ENCODE measurements at places on chromosomes 7 and 10.

DNA sequence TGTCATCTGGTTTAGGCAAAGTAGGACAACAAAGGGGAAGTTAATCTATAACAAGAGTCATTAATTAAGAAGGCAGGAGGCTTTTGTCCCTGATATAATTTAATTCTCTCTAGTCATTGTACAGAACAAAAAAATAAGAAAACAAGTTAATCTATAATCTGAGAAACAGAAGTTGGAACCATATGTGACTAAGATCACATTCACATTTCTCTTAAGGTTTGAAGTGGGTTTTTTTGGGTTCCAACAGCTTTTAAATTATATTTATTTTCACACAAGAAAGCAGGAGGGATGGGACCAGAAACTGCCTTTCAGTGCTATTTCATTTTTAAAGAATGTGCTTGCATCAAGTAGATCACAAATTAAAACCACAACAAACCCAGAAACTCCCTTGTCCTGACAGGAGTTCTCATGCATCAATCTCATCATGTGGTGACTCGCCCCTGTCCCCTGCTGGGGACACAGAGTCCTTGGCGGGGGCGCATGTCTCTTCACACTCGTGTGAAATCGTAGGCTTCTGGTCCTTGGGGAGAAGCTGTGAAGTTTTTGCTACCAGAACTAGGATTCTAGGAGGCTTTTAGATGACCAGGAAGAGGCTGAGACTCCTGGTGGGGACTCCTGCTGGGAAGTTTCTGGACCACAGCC lies 10.1 kb upstream of the OPN4 start:
- no peak for DNase-seq

DNA sequence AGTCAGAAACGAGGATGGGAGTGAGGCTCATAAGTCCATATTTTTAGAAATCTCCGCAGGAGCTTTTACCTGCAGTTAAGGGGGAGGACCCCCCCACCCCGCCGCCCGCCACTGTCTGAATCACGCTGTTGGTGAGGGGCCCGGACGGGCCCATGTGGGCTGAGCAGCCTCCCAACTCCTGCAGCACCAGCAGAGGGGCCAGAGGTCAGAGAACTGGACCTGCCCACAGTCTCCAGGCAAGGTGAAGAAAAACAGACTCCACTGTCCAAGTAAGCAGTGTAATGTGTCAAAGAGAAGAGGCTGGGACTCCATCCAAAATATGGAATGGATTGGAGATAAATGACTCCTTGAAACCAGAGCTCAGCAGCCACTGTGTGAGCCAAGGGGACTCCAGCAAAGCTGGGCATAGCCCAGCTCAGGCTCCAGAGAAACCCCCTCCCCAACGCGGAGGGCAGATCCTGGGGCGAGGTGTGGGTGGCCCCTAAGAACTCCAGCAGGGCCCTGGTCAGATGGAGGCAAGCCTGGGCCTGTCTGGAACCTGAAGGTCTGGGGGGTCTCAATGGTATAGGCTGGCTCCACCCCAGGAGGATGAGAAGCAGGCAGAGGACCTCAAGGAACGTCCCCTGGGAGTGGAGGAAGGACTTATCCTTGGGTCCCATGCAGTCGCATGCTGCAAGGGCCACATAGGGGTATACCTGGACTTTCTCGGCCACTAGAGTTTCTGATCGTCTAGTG lies 128.5 kb upstream of the TNS3 start:
- DNase-seq = no peak

- DNase-seq = no peak
Measured at GRCh38 chr10:63723741-63724140, 202.5 kb downstream of the REEP3 start.

- DNase-seq = no peak
Measured at GRCh38 chr7:88700725-88701124, 58.8 kb upstream of the ZNF804B start.

DNA sequence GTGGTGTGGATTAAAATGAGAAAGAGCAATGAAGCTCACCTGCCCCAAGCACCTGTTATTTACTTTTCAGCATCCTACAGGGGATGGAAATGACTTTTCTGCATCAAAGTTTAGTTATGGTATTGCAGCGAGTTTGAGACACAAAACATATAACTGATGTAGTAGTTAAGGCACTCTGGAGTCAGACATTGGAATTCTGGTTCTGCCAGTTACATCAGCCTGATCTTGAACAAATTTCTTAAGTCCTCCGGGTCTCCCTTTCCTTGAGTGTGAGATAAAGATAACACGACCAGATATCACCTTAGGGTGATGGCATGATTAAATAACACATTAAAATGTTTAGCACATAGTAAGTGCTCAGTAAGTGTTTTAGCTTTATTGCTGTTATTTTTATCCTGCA lies 97.4 kb downstream of the ATXN7L1 start:
- DNase-seq = no peak

All from stomach (tissue), 19 donors.